ENCODE measurements at places on chromosomes 13 and 19. TPM values are rescaled to one million over a fixed set of nuclear protein-coding genes. Genes with fewer than 3 reads are reported as not detected.

Gene MFSD12
- total RNA-seq, result 42.9 TPM

Gene MEIOSIN
- total RNA-seq, result not detected

Gene PCDH20
- total RNA-seq, result 5.3 TPM

Gene FBXO17
- 9.1 TPM for total RNA-seq

Gene PNMA8B
- 14.4 TPM for total RNA-seq

Gene OR10H1
- total RNA-seq, result not detected

Gene KIR2DL3
- not detected for total RNA-seq

Gene MUC16
- total RNA-seq, result not detected

Gene PEAK3
- not detected for total RNA-seq

Gene PSG2
- not detected for total RNA-seq

Gene SHISA2
- 30.7 TPM for total RNA-seq

Gene ADGRE2
- 0.31 TPM for total RNA-seq

Gene IGFL3
- not detected for total RNA-seq

Gene KLK12
- not detected for total RNA-seq

Gene LENG9
- total RNA-seq, result 3.4 TPM

Gene GJA3
- total RNA-seq, result not detected

Gene LYL1
- total RNA-seq, result 2.8 TPM

Gene KLK11
- total RNA-seq, result not detected

Gene USP12
- total RNA-seq, result 55.7 TPM
